ENCODE measurements at places on chromosomes 12 and 14.

DNA sequence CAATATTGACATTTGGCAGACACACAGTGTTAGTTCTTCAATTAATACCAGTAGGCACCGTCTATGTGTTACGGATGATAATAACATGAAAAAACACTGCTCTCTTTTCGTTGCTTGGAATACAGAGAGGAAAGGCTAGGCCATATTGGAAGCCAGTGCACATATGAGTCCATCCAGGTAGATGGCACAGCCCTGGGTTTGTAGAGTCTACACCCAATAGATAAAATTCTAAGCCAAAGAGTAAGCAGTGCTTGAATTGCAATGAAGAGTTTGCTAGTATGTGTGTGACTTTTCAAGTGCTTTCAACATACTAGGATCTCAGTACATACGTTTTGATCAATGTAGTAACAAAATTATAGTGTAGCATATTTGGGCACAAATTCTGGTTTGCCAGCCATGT lies 243.3 kb upstream of the AVPR1A start:
- no peak for DNase-seq

DNA sequence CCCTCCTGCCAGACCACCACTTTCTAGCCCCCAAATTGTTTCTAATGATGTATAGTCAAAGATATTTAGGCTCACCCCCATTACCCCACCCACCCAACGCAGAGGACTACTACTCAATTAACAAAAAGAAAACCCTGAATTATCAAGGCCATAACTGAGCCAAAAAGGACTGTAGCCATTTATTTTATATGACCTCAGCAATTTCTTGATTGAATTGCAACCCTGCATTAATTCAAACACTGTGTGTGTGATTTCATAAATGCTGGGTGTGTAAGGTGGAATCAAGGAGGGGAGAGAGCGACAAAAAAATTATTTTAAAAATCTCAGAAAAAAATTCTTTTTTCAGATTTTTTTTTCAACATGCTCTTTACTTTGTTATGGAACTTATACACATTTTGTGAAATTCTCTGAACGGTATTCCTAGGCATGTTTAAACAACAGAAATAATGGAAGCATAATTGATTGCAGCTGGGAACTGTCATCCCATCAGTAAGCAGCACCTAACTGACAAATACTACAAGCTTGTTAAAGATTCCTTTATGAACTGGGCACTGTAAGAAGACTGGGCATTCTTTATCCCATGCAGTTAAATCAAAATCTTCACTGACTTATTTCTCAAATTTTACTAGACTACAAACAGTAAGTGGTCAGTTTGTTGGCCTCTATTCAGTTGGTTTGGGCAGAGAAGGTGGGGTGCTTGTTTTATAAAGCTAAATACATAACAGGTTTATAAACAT lies 179.1 kb downstream of the SOX5 start:
- DNase-seq, result no peak

DNA sequence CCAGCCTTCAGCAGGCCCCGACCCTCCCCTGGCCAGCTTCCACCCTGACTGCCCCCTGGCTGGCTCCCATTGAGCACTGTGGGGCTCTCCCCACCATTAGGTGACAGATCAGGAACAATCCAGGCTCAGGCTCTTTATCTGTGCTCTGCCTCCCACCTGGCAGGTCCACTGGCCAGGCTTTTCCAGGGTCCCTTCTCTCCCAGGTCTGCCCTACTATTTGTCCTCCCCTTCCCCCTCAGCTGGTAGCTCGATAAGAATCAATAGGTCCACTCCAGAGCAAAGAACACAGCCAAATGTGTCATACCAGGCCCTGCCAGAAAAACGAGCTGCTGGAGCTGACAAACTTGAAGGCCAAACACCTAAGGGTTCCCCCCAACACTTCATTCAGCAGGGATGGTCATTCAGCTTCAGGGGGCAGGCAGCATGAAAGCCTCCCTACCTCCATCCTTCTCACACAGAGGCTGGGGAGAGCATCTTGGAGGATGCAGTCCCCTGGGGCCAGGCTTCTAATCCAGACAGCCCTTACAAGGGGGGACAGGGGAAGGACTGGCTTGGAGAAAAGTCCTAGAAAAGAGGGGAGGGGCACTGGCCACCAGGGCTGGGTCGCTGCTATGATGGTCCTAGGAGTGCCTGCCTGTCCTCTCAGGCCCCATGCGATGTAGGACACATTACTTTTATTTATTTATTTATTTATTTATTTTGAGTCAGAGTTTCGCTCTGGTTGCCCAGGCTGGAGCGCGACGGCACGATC lies 1.9 kb upstream of the KRT18 start:
- DNase-seq, result no peak

DNA sequence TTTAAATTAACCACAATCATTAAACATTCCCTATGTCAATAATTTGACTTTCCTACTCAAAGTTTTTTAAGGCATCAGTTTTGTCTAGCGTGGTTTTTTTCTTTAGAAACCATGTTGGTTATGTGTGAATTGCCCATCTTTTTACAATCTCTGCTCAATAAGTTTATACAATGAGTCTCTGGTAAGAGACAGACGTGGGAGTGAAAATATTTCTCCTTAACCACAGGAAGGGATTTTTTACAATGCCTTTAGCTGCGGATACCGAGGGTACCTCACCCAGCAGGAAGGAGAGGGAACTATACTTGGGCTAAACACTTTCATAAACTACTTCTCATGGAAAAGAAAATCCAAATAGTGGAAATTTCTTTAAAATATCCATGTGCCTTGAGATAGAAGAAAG lies 191.4 kb upstream of the BCL2L14 start:
- no peak for DNase-seq

DNA sequence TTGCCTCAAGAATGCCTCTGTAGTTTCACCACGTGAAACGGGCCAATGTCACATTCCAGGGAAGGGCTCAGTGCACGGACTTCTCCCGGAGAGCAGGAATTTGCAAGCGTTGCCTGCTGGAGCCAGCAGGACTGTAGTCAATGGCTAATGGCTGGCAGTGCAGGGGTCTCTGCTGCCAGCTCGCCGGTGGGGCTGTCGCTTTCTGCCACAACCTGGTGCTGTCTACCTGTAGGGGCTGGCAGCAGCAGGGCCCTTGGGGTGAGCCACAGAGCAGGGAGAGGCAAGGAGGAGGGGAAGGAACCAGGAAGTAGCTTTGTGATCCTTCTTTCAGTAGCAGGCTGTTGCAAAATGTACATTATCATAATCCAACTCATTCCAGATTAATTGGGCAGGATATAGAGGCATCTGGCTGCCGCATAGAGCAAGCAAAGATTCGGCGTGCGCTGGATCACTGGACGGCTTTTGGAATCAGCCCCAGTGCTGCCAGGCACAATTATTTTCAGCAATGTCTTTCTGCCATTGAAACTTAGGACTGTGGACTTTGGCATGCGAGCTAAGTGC lies 114.1 kb downstream of the PAPOLA start:
- no peak for DNase-seq

DNA sequence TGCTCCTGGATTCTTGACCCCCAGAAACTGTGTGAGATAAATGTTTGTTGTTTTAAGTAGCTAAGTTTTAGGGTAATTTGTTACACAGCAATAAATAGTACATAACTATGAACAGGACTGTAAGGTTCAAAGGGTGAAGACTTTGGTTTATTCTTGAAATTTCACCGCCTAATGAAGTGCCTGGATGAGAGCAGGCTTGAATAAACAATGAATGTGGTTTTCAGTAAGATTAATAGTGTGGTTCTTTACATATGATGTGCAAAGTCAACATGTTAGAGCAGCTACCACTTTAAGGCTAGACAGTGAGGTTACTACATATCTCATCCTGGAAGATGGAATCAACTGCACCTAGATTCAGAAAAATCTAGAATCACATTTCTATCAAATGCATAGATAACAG lies 145.2 kb upstream of the BTG1 start:
- DNase-seq, result no peak

DNA sequence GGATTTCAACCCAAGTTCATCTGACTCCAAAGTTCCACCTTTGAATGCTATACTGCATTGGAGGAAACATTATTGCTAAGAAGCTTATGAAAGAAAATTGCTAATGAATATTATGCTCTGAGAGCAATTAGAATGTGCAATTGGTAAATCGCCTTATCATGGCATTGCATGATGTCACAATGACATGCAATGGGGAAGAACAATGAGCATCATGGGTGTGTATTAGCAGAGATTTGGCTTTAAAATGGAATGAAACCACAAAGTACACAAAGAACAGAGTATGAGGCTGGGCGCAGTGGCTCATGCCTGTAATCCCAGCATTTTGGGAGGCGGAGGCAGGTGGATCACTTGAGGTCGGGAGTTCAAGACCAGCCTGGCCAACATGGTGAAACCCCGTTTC lies 34.7 kb downstream of the FOS start:
- no peak for DNase-seq

DNA sequence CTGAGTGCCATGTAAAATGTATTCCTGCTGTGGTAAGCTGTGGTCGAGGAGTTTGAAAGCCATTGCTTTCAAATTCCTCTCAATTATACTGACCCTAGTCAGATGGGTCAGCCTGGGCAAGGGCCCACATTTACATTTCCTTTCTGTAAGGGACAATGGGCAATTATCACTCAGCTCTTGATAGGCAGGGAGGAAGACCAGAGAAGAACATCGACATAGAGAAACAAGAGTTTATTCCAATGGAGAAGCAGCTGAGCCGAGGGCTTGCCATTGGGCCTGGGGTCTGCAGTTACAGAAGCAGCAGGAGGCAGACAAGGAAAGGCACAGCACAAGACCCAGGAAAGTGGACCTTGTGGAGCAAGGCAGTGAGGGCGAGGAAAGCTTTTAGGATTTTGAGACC lies 9.7 kb downstream of the NRIP2 start:
- DNase-seq, result no peak

- no peak for DNase-seq
Measured at GRCh38 chr12:45464699-45465098, 248.8 kb downstream of the ANO6 start.

DNA sequence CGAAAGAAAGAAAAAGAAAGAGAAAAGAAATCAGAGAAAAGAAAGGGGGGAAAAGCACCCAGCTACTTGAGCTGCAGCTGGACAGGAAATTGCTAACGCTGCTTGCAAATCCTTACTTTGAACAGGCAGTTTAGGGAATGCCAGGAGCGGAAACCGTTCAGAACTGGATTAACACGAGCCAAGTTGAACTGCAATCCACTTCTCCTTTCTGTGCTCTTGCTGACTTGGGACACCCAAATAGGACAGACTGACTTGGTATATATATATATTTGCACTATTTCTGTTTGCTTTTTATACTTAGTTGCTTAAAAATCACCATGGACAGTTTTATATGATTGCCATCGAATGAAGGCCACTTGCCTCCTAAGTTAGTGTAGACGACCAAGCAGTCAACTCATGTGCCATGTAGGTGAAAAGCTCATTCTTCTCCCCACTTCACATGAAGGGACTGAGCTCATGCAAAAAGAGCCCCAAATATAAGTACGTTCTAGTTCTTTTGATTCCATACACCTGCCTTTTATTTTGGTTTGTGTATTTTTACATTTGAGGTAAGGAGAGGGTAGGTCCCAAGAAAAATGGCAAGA lies 5.5 kb downstream of the DUSP6 start:
- DNase-seq, result no peak

DNA sequence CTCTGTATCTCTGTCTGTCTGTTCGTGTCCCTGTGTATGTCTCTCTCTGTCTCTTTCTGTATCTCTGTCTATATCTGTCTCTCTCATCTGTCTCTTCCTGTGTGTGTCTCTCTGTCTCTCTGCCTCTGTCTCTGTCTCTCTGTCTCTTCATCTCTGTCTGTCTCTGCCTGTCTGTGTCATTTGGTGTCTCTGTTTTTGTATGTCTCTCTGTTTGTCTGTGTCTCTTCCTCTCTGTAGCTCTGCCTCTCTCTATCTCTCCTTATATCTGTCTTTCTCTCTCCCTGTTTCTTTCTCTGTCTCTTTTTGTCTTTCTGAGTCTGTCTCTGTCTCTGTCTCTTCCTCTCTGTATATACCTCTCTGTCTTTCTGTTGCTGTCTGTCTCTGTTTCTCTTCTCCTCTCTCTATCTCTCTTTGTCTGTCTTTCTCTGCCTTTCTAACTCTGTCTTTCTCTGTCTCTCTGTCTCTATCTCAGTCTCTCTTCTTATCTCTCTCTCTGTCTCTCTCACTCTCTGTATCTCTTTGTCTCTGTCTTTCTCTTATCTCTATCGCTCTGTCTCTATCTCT lies 50.2 kb downstream of the TMEM121 start:
- DNase-seq, result no peak

DNA sequence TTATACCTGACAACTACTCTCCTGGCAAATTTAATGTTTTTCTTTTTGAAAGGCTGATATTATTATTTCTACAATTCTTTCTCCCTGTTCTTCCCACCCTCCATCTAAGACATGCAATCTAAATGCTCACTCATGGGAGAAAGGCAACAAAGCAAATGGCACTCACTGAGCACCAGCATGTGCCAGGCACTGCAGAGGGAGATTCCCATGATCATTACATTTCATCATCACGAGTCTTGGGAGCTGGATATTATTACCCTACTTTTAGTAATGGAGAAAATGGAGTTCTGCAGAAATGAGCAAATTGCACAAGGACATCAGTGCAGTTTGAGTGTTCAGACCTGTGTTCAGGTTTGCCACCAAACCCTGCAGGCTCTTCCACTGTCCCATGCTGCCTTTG lies 27.9 kb downstream of the PPM1H start:
- no peak for DNase-seq

DNA sequence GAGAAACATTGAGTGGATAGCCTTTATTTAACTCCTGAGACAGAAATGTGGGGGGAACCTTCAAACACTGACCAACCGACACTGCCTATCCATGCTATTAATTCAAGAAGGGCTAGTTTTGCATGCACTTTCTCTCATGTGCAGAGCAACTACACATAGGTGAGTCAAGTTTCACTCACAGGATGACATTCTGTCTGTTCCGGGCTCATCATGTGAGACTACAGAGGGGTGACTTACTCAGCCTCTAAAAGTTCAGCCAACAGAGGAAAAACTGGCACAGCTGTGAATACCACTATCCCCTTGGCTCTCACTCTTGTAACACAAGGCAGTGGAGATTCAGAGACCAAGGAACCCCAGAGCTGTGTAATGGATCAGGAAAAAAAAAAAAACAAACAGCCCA lies 13.3 kb downstream of the BEST3 start:
- DNase-seq, result no peak

DNA sequence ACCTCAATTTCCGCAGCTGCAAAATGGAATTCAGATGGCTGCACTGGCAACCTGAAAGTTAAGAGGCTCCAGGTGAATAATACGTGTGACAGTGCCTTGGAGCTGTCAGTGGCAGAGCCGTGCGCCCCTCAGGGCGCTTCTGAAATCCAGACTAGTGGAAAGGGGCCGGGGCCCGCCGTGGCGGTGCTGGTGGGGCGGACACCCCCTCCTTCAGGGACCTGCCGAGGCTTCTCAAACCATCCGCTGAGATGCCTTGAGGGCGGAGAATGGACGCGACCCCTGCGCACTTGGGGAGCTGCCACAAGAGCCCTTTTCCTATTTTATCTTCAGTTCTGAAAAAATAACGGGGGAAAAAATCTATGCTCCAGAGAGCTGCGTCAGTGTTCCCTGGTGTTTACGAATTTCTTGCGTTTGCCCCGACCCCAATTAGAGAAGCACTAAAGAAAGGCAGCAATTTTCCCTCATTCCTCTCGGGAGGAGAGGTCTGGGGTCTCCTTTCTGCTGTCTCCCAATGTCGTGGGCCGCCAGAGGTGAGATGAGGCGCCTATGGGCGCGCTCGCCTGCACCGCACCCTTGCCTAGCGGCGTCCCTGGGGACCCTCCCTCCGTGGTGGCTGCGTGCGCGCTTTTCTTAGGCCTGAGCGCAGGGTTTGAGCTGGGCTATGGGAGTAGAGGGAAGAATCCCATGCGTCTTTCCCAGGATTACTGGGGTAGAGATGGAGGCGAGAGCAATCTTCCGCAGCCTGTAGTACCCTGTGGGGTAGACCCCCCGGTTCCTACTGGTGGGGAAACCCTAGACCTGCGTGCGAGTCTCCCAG lies 2.2 kb downstream of the NOS1 start:
- no peak for DNase-seq

Data from cortex of kidney (tissue), 1 donor.